Bronchial epithelial cell (primary cell): ENCODE measurements at places on chromosomes 2 and 18.

DNA sequence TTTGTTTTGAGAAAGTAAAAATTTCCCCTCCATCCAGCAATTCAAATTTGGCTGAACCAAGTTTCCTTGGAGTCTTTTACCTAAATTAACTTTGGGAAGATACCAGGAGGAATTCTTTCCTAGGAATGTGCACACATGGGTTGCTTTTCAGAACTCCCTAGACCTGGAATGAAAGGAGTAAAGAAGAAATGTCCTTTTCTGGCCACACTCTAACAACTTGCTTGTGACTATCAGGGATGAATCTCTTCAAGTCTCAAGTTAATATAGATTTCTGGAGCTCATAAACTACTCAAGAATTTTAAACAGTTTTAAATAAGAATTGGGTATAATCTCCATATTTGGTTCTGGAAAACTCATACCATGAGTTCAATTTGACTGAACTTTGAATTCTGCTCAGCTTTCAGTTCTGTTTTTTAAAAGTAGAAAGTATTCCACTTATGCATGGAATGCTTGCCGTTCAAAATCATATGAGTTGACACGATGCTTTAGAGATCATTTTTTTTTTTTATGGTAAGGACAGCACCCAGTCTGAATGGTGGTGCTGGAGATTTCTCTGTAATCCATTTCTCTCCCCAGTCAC is 7.7 kb downstream of the RASGRP3 start:
- DNase-seq: no peak

DNA sequence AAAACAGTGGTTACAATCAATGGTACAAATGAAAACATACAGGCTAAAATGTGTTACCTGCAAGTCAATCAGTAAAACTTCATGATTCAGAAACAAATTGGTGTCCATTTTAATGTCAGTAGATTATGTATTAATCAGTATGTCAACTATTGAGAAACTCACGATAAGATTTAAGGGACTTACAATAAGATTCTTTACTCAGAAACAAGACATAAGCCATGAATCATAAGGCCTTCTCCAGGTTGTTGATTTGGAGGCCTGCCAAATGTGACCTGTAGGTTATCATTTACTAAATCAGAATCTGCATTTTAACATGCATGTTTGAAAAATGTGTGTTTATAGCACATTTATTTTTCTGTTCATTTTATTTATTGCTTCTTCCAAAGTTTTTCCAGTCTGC is 623.1 kb downstream of the CCDC85A start:
- peak; percentile 13 for DNase-seq

GRCh38 chr2:68418855-68419254 is 48.2 kb downstream of the FBXO48 start:
- no peak for DNase-seq

DNA sequence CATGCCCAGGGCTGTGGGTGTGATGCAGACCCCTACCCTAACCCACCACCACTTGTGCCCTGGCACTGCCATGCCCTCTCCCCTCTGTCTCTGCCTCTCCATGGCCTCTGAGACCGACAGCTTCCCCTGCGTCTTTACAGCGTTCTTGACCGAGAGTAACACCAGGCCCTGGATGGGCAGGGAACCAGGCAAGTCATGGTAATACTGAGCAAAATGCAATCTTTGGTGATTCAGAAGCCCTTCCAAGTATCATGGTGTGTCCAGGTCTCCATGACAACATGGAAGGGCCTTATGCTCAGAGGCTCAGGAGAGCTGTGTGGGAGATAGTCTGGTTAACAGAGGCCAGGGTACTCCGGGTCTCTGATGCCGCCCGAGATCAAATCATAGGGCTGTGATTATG is 176.1 kb downstream of the KLHL29 start:
- no peak for DNase-seq

GRCh38 chr2:45404807-45405297 is 206.2 kb downstream of the SRBD1 start:
- no peak for DNase-seq

DNA sequence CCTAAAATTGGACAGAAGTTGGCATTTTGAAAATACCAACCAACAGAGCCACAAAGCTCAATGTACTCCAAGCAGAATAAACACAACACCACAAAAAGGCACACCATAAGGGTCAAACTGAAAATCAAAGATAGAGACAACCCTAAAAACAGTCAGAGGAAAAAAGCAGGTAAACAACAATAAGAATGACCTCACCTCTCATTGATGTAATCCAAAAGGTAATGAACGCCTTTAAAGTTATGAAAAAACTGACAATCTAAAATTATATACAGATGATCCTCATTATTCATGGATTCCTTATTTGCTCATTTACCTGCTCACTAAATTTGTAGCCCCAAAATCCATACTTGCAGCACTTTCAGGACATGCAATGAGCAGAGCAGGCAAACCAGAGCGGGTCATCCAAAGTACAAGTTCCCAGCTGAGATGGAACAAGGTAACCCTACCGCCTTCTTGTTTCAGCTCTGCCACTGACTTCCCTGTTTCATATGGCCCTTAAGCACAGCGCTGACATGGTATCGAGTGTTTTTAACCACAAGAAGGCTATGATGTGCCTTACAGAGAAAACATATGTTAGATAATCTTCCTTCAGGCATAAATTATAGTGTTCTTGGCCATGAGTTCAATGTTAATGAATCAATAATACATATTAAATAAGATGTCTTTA is 17.0 kb downstream of the RTN4 start:
- no peak for DNase-seq

DNA sequence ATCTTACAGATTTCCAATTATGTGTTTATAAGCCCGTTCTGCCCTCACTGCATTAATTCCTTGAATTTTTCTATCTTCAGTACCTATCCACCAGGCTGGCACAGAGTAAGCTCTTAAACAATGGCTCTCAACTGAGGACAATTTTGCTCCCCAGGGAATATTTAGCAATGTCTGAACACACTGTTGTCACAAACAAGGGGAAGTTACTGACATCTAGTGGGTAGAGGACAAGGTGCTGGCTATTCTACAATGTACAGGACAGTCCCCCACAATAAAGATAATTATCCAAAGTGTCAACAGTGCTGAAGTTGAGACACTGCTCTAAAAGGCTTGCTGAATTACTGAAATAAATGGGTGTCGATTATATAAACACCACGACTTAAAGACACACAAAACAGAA is 5.0 kb downstream of the NDUFS1 start:
- no peak for DNase-seq

- DNase-seq: no peak
Observed at GRCh38 chr2:215271446-215271845, 40.4 kb upstream of the ATIC start.

DNA sequence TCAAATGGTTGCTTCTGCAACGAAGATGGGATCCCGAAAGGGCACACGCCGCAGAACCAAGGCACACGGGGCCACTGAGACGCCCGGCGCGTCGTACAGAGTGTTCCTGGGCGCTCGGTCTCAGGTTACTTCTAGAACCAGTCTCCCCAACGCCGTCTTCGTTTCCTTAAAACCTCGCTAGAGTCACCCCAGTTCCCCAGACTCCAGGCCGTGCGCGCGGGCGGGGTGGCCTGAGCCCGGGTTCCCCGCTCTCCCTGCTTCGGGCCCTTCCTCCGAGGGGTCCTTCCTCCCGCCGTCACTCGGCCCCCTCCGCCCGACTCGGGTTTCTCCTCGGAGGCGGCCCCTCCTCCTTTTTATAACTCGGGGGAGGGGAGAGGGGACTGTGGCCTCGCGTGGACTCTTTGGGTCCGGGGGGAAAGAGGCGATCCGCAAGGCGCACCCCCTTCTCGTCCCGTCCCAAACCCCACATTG is 774 bp upstream of the FZD7 start:
- peak; percentile 21 for DNase-seq

DNA sequence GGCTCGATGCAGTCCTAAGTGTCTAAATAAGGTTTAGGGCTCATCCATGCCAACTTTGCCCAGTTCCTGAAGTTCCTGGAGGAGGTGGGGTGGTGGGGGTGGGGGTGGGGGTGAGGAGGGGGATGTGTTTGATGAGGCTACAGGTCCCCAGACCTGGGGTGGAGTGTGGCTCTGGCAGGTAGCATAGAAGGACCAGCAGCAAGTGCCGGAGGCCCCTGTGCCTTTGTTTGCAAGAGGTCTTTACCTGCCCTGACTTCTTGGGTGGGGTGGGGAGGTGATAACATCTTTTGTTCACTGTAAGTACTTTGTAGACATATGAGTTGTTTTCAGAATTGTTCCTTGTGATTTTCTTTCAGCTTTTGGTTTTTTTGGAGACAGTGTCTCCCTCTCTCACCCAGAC is 10.0 kb downstream of the SH3BP4 start:
- DNase-seq: no peak

- no peak for DNase-seq
Observed at GRCh38 chr18:77622009-77622692, 372.5 kb downstream of the GALR1 start.

GRCh38 chr2:10047616-10048500 is 4.5 kb downstream of the KLF11 start:
- no peak for DNase-seq

- peak; percentile 12 for DNase-seq
Observed at GRCh38 chr2:219570194-219570923, 980 bp downstream of the OBSL1 start.

GRCh38 chr18:9901377-9901776 is 12.4 kb upstream of the VAPA start:
- DNase-seq: no peak

- no peak for DNase-seq
Observed at GRCh38 chr2:168555283-168555682, 99.2 kb downstream of the CERS6 start.

GRCh38 chr18:53153281-53153680 is 813.3 kb downstream of the DCC start:
- no peak for DNase-seq

DNA sequence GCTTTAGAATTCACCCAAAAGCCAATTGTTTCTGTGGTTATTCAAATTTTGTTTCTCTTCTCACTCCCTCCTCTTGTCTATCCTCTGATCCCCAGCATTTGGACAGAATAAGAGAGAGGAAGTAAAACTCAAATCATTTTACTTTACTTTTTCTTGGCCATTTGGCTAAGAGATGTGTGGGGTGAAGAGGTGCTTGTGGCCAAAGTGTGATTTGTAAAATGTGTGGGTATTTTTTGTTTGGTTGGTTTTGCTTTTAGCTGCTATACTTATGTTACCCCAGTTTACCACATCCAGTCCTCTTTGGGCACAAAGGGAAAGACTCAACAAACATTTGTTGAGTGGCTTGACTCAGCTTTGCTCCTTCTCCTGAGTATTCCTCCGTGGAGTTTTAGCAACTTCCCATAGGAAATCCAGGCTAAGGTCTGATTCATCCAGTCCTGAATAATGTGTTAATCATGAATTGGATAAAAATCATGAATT is 109.1 kb upstream of the CYP1B1 start:
- peak; percentile 92 for DNase-seq

GRCh38 chr2:199019898-199020507 is 437.7 kb downstream of the SATB2 start:
- peak; percentile 6 for DNase-seq

GRCh38 chr2:207126724-207127308 is 38.9 kb downstream of the KLF7 start:
- DNase-seq: peak; percentile 48

GRCh38 chr2:61055557-61055956 is 10.1 kb upstream of the SANBR start:
- DNase-seq: no peak

DNA sequence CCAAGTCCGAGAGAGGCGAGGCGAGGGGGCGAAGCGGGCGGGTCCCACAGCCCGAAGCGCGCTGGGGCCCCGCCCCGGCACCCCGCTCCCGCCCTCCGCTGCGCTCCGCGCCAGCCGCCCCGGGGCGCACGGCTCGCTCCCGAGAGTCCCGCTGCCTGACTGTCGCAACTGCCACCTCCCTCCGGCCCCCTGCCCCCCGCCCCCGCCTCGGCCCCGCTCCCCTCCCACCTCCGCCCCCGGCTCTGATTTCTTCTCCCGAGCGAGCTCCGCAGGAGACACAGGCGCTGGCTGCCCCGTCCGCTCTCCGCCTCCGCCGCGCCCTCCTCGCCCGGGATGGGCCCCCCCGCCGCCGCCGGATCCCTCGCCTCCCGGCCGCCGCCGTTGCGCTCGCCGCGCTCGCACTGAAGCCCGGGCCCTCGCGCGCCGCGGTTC is at the start of gene WNT6:
TSS of gene WNT6 (plus strand) at position 250 of the 432 bp plus-strand sequence. CDS start 233 bp downstream, outside the sequence.
- no peak for DNase-seq

- peak; percentile 17 for DNase-seq
Observed at GRCh38 chr18:53947092-53947640, 277.3 kb downstream of the MBD2 start.

- DNase-seq: no peak
Observed at GRCh38 chr2:236603361-236604015, 33.9 kb downstream of the ACKR3 start.

DNA sequence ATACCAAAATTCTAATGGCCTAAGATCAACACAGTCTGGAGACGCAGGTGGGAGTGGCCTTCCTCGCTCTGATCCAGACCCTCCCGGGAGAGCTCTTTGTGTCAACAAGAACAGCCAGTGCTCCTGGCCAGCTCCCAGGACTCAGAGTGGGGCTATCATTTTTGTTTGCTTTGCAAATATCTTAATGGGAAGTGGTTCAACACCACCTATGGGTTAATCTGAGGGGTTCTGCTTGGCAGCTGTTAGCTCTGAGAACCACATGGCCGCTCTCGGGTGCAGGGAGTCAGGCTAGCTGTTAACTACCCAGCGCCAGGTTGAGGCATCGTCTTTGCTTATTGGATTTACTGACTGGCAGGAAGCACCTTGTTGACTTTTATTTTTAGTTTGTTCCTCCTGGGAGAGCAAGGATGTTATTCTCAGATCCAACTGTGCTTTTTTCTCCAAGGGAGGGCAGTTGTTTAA is 184.8 kb upstream of the SP5 start:
- DNase-seq: peak; percentile 22

GRCh38 chr2:178256382-178257042 is 62.2 kb downstream of the OSBPL6 start:
- no peak for DNase-seq

DNA sequence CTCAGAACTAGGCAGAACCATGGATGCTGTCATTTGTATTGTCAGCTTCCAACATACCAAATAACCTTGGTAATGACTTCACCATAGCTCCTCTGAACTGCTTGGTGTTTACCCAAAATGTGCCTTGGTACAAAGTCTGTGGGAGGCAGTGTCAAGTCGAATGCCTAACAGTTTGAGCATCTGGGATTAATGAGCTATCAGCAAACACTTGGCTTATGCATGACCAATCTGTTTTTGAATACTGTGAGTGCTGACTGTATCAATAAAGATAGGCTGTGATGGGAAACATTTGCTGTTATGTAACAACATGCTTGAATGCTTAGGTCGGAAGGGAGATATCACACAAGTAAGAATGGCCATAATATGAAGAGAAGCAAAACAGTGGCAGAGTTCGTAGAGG is 455.4 kb downstream of the CMPK2 start:
- DNase-seq: no peak

DNA sequence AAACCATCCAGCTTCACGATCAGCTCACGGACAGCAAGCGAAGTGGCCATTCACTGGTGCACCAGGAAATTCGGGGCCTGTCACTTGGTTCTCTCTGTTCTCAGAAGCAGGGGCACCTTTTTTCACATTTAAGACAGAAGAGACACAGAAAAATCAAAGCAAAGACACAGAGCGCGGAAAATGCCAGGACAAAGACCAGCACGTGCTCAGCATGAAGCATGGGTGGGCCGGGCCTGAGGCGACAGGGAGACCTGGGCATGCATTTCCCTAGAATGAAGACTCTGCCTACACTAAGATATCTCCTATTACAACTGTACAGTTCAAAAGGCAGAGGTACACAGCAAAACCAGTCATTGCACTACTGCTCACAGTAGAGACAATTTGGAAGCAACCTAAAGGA is 117.4 kb upstream of the ID2 start:
- no peak for DNase-seq
